ENCODE measurements at places on chromosomes 7 and 10. TPM values are rescaled to one million over a fixed set of nuclear protein-coding genes. Genes with fewer than 3 reads are reported as not detected.

ERLIN1 gene
- 73.3 TPM for total RNA-seq

SPACDR gene
- total RNA-seq: 1.7 TPM

PSTK gene
- 2.8 TPM for total RNA-seq

DNA2 gene
- 29.1 TPM for total RNA-seq

GRM3 gene
- total RNA-seq: not detected

FRAT1 gene
- total RNA-seq: 2.5 TPM

FLNC gene
- total RNA-seq: 93.9 TPM

GCK gene
- 0.14 TPM for total RNA-seq

XPNPEP1 gene
- 177 TPM for total RNA-seq

WEE2 gene
- not detected for total RNA-seq

ASB10 gene
- total RNA-seq: not detected

CPXM2 gene
- total RNA-seq: 13.5 TPM
